Naive thymus-derived CD4-positive, alpha-beta T cell (primary cell): ENCODE measurements at places on chromosomes 5 and 9.

DNA sequence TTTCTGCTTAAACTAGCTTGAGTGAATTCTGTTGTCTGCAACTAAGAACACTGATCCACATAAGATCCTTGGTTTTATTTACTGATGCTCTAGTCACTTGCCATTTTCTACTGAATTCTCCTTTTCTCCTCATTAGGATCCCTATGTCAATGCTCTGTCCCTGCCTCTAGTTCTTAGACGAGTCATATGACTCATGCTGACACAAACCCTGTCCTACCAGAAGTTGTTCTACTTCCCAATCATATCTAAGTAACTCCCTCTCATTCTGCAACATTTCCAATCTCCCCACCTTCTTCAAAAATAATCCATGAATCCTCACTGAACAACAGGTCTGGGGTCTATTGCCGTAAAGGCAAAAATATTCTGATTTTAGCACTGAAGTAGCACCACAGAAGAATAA, 47.1 kb upstream of the DMRT1 start:
- DNase-seq: no peak

GRCh38 chr5:107456281-107456715, 214.4 kb downstream of the EFNA5 start:
- no peak for DNase-seq

DNA sequence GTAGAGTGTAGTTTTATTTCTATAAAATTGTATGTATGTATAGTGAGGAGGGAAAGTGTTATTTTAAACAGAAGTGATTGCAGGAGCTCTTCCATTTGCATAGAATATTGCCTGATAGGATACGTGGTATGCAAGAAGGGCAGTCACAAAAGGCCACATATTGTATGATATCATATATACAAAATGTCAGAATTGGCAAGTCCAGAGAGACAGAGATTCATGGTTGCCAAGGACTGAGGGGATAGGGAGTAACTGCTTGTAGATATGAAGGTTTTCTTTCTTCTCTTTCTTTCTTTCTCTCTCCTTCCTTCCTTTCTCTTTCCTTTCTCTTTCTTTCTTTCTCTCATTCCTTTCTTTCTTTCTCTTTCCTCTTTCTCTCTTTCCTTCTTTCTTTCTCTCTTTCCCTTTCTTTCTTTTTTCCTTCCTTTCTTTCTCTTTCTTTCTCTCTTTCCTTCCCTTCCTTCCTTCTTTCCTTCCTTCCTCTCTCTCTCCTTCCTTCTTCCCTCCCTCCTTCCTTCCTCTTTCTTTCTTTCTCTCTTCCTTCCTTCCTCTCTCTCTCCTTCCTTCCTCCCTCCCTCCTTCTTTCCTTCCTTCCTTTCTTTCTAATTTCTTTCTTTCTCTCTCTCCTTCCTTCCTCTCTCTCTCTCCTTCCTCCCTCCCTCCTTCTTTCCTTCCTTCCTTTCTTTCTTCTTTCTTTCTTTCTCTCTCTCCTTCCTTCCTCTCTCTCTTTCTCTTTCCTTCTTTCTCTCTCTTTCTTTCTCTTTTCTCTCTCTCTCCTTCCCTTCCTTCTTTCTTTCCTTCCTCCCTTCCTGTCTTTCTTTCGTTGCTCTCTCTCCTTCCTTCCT, 24.5 kb upstream of the WDR38 start:
- no peak for DNase-seq

DNA sequence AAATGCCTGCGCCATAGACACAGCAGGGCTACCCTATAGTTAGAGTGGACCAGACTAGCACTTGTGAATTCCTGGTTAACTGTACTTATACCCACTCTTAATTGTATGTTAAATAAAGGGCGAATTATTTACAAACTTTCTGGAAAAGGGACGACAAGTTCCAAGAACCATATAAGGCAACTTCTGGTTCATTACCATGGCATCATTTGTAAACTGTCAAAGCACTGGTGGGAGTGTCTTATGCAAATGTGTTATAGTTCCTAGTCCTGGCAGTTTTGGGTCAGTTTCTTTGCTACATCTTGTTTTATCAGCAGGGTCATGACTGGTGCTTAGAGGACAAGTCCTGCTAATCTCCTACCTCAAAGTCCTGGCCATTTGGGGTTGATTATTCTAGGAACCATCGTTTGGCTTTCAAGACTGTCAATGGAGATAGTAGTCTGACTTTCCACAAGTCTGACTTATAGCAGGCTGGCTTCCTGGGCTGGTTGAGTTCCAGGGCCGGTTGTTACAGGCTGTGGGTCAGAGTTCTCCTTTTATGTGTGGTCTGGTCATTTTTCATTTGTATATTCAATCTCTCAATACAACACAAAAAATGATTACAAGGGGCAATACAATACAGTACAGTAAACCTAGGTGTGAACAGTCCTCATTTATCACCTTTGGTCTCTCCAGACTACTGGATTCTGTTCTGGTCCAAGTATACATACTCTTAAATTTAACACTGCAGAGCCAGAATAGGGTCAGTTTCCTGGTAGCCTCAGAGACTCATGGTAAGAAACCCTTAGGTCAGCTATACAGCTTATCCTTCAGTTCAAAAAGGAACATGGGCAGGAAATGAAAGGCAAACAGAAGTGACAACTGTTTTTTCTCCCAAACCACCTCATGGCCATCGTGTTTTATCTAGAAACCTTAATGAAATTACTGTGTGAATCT, 8.3 kb upstream of the CFAP95 start:
- DNase-seq: no peak

GRCh38 chr9:129125478-129125877, 14.3 kb downstream of the PTPA start:
- no peak for DNase-seq

DNA sequence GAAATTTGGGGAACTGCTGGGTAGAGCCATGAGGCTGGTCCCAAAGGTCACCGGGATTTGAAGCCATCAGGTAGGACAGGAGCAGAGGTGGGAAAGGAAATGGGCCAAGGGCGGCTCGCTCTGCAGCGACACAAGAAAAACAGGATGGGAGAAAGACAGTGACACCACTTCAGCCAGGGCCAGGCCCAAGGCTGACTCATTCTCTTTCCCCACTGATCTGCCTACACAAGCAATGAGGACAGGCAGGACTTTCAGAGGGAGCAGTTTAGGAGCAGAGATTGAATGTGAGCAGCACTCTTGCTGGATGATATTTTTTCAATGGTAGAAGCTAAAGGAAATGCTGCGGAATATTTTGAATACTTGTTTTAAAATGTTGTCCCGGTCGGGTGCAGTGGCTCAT, 3.5 kb downstream of the RUFY1 start:
- DNase-seq: no peak

- no peak for DNase-seq
Measured at GRCh38 chr5:67234671-67235176, 38.1 kb upstream of the CD180 start.

- no peak for DNase-seq
Measured at GRCh38 chr9:121929893-121930875, 162.9 kb downstream of the TTLL11 start.

GRCh38 chr5:154352960-154353548, 92.7 kb upstream of the SAP30L start:
- DNase-seq: no peak

DNA sequence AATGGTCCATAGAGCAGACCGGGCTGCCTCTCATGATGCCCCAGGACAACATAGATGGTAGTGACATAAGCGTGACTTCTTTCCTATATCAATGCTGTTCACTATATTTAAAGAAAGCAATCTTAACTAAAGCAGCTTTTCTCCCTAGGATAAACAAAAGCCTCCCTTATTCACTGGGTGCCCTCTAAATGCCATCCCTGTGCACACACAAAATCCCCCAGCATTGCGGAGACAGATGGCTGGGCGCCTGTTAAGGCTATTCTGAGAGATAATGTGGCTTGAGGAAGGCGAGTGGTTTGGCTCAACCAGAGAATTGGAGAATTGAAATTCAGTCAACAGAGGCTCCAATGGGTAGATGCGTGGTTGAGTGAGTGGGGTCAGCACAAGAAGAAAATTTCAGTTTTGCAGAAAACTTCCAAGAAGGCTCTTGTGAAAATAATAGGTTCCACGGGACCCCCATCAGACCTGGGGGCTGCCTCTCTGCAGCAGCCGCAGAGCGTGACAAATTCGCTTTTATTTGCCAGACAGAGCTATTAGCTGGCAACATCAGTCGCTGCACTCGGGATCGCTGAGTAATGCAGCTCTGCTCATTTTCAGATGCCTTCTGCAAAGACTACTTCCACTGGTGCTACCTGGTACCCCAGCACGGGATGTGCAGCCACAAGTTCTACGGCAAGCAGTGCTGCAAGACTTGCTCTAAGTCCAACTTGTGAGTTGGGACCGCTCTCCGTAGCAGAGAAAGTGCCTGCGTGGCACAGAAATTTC, 103.9 kb upstream of the ICE1 start:
- no peak for DNase-seq

- no peak for DNase-seq
Measured at GRCh38 chr5:10488144-10488543, 46.5 kb downstream of the ROPN1L start.

GRCh38 chr5:73678322-73678740, 52.3 kb downstream of the ARHGEF28 start:
- no peak for DNase-seq

- DNase-seq: no peak
Measured at GRCh38 chr5:141343242-141343952, at the start of gene PCDHGA3. PCDHGA3 (plus strand) TSS chr5:141343829; CDS start chr5:141344034, 205 bp downstream.

GRCh38 chr9:126956917-126957686, 42.5 kb downstream of the RALGPS1 start:
- no peak for DNase-seq

GRCh38 chr5:177491429-177491945, 5.9 kb downstream of the PDLIM7 start:
- DNase-seq: no peak

DNA sequence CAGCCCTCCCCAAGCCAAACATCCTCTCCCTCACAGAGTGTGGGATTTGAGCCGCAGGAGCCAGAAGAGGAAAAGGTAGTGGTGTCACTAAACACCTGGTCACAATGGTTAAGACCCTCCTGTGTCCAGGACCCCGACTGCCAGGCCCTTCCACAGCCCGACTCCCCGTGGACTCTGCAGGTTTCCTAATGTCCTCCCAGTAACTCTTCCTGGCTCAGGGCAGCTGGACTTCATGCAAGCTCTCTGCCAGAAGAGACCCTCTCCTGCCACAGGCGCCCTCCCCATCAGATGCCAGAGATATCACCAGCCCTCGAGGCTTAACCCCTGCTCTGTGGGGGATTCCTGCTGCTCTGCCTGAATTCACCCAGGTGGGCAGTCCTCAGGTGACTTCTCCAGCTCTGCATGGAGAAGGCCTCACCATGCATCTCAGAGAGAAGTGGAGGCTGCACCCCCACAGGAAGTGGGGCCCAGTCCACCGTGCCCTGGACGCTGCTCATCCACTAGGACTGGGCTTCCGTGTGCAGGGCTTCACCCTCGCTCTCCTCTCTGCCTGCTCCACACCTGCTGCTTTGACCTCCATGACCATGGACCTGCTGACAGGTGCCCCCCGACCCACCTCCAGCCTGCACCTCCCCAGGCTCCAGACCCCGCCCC, 111.2 kb downstream of the ADAMTS2 start:
- DNase-seq: no peak

GRCh38 chr9:83362341-83362995, 175.7 kb downstream of the FRMD3 start:
- no peak for DNase-seq

DNA sequence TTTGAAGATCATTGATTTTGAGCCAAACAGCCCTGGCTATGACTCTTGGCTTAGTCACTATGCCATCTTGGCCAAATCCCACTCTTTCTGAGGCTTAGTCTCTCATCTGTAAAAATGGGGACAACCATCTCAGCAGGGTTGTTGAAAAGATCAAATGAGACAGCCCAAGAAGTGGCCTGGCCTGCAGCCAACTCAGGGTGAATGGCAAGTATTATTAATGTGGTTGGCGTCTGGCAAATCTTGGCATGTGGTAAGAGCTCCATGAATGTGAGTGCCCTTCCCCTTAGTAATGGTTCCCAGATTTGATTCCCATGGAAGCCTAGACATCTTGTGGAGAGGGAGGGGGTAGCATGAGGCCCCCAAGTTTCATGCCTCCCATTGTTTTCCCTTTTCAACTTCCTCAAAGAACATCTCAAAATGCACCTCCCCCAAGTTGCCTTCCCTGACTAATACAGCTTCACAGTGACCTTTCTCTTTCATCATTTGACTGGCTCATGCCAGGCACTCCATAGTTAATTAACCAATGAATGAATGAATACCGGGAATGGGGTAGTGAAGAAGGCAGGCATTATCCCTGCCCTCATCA, 11.8 kb upstream of the TGFBI start:
- no peak for DNase-seq

GRCh38 chr9:24708814-24709213, 163.1 kb upstream of the IZUMO3 start:
- no peak for DNase-seq

DNA sequence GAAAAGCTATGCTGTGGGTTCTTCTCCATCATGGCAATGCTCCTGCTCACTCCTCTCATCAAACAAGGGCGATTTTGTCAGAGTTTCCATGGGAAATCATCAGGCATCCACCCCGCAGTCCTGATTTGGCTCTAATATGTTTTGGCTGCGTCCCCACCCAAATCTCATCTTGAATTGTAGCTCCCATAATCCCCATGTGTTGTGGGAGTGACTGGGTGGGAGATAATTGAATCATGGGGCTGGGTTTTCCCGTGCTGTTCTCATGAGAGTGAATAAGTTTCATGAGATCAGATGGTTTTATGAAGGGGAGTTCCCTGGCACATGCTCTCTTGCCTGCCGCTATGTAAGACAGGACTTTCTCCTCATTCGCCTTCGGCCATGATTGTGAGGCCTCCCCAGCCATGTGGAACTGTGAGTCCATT, 163.8 kb downstream of the GADD45G start:
- no peak for DNase-seq

- DNase-seq: no peak
Measured at GRCh38 chr9:127014216-127014909, 99.8 kb downstream of the RALGPS1 start.

DNA sequence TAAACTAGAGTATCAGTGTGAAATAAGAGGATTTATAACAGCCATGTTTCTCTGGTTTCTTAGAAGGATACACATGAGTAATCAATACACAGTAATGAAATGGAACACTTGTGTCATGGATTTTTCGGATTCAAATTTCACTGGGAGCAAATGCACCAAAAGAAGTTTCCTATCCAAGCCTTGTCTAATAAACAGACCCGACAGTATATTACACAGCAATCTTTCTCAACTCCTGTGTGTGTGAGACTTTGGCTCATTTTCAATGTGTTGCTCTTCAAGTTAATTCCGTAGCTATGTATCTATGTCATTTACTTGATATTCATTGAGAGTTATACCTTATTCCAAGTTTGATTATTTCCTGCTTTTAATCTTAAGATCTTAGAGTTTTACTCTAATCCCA, 930.2 kb downstream of the MAT2B start:
- DNase-seq: no peak

DNA sequence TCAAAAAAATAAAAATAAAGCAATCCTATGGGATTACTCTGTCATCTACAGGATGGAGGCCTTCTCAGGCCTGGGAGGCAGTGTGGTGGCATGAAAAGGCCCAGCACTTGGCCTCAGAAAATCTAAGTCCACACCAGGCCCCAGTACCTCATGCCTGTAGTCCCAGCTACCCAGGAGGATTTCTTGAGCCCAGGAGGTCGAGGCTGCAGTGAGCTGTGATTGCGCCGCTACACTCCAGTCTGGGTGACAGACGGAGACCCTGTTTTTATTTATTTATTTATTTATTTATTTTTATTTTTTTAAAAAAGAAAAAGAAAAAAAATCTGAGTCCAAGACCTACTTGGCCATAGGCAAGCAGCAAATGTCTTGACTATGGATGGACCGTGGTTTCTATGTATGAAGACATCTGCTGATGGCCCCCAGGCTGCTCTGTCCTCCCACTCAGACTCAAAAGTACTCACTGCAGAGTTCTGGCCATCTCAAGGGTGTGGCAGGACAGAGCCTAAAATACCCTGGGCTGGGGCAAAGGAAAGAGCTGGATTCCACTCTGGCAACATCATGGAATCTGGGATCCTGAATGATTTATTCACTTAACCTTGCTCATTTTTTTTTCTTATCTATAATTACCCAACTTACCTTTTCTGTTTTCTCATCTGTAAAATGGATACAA, 55.0 kb downstream of the ARHGEF37 start:
- no peak for DNase-seq
